ENCODE measurements at places on chromosomes 6 and 20. TPM values are rescaled to one million over a fixed set of nuclear protein-coding genes. Genes with fewer than 3 reads are reported as not detected.

The TRIM40 gene
- 0.09 TPM for total RNA-seq

The EBF4 gene
- total RNA-seq, result 2.9 TPM

The ABCF1 gene
- 33.9 TPM for total RNA-seq

The TRIM15 gene
- total RNA-seq, result 0.19 TPM

The SALL4 gene
- total RNA-seq, result 0.09 TPM

The DLK2 gene
- 1.5 TPM for total RNA-seq

The GSTA3 gene
- total RNA-seq, result not detected

The OVOL2 gene
- 0.94 TPM for total RNA-seq

The ADA gene
- total RNA-seq, result 296 TPM

The MAK gene
- total RNA-seq, result 0.09 TPM

The PROKR2 gene
- not detected for total RNA-seq

The RIN2 gene
- total RNA-seq, result 5.2 TPM

The IL17F gene
- total RNA-seq, result 0.24 TPM

The RBM24 gene
- 0.99 TPM for total RNA-seq

The SRSF12 gene
- 0.71 TPM for total RNA-seq

The HTR1E gene
- total RNA-seq, result not detected

The C6orf52 gene
- total RNA-seq, result 1.7 TPM

The BMP5 gene
- 0.52 TPM for total RNA-seq

The BTN3A1 gene
- total RNA-seq, result 27.5 TPM

The THEMIS gene
- total RNA-seq, result 71.3 TPM

The PSORS1C1 gene
- total RNA-seq, result 0.14 TPM

The NMBR gene
- total RNA-seq, result not detected

The PPIL6 gene
- 1.3 TPM for total RNA-seq

The AARS2 gene
- total RNA-seq, result 9.8 TPM

The KLHDC3 gene
- 73.8 TPM for total RNA-seq

The XKR7 gene
- total RNA-seq, result under 0.01 TPM

The THBS2 gene
- total RNA-seq, result 4.2 TPM

The MYMX gene
- total RNA-seq, result 1.7 TPM

The AFG1L gene
- 9.8 TPM for total RNA-seq

The SSTR4 gene
- not detected for total RNA-seq

The BMP2 gene
- 0.47 TPM for total RNA-seq

The EEF1E1 gene
- total RNA-seq, result 48.2 TPM

The KCNK15 gene
- 0.05 TPM for total RNA-seq

The EZR gene
- total RNA-seq, result 132 TPM

The STMND1 gene
- 0.05 TPM for total RNA-seq

The CAGE1 gene
- 0.09 TPM for total RNA-seq

The TAGAP gene
- total RNA-seq, result 22.3 TPM

The LHFPL5 gene
- not detected for total RNA-seq

The CST4 gene
- total RNA-seq, result 0.80 TPM

The CNR1 gene
- 0.90 TPM for total RNA-seq

The ZNF311 gene
- total RNA-seq, result 0.76 TPM

The GGTLC1 gene
- not detected for total RNA-seq

The AGPAT4 gene
- 2.7 TPM for total RNA-seq

The WFDC10B gene
- total RNA-seq, result not detected

The TRAM2 gene
- 3.4 TPM for total RNA-seq

The NKX2-2 gene
- total RNA-seq, result 0.05 TPM

The MACROD2 gene
- 1.6 TPM for total RNA-seq

The SLC22A3 gene
- 0.28 TPM for total RNA-seq
